ENCODE measurements at places on chromosomes 6 and 20.

DNA sequence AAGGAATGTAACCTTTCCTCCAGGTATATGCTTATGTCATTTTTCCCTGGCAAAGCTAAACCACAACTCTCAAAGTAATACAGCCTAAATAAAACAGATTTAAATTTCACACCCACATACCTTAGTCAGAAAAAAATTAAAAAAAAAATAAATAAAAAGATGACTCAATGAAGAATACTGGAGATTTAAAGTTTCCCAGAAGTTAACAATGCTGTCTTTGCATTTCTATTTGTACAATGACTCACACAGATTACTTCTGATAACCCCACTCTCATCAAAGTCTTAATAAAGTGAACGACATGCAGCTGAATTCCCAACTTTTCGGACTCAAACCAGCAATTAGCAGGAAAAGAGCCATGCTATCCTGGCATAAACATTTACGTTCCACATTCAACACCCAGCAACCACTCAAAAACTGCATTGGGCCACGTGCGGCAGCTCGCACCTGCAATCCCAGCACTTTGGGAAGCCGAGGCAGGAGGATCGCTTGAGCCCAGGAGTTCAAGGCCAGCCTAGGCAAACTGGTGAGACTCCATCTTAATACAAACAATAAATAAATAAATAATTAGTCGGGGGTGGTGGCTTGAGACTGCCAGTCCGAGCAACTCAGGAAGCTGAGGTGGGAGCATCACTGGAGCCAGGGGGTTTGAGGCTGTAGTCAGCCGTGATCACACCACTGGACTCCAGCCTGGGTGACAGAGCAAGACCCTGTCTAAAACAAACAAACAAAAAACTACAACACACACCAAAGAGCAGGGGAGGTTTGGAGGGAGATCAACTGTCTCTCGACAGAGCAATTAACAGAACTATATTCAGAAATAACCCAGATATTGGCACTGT is 130.5 kb downstream of the WDR27 start:
- no peak for DNase-seq

DNA sequence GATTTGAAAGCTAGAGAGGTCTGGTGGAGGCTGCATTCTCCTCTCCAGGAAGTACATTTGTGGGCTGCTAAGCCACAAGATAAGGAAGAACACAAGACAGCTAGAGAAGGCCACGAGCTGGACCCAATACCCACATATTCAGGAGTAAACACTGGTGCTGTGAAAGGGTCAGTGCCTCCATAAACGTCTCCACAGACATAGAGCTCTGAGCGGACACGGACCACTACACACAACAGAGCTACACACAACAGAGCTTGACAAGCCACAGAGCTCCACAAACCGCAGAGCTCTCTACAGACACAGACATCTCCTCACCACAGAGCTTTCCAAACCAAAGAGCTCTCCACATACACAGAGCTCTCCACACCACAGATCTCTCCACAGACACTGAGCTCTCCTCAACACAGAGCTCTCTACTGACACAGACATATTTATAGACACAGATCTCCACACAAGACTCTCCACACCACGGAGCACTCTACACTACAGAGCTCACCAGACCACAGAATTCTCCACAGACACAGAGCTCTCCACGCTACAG is 51.9 kb downstream of the ERMARD start:
- no peak for DNase-seq

DNA sequence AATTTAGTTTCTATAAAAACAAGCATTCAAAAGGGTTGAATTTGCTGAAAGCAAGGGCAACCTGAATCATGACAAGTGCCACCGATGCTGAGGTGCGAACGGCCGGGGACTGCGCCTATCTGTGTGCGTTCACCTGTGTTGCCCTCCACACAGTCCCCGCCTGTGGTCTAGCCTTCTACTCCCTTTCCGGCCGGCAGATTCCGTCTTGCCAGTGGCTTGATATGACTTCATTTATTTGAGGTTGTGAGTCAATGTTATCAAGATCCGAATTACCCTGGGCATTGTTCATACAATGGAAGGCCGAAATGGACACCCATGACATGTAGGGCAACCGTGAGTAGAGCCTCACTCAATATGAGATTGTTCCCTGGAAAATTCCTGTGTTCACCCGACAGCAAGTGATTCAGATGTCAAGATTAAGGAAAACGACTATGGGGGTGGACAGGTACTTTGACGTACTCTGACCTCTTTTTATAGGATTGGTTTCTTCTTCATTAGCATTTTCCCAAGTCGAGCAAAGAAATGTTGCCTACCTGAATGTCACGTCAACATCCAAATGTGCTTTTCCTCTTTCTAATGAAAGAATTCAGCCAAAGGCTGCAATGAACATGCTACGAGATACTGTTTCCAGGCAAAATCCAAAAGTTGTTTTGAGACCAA is 41.1 kb upstream of the NEDD9 start:
- DNase-seq = no peak

GRCh38 chr6:6495851-6496250 is 92.7 kb upstream of the LY86 start:
- no peak for DNase-seq

DNA sequence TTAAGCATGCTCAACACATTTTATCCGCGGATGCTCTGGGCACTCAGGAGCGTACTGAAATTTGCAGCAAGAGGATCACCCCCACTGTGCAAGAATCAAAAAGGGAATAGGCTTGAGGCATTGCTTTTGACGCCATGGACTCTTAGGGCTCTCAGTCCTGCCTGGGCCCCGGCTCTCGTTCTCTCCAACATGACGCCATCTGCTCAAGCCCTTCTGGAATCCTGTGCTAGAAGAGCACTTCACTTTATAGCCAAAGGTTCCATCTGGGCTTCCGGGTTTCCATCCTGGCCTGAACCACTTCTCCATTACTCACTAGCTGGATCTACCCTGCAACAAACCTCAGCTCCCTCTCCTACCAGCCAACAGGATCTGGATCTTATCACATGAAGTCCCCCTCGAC is 105.3 kb downstream of the FOXF2 start:
- no peak for DNase-seq

DNA sequence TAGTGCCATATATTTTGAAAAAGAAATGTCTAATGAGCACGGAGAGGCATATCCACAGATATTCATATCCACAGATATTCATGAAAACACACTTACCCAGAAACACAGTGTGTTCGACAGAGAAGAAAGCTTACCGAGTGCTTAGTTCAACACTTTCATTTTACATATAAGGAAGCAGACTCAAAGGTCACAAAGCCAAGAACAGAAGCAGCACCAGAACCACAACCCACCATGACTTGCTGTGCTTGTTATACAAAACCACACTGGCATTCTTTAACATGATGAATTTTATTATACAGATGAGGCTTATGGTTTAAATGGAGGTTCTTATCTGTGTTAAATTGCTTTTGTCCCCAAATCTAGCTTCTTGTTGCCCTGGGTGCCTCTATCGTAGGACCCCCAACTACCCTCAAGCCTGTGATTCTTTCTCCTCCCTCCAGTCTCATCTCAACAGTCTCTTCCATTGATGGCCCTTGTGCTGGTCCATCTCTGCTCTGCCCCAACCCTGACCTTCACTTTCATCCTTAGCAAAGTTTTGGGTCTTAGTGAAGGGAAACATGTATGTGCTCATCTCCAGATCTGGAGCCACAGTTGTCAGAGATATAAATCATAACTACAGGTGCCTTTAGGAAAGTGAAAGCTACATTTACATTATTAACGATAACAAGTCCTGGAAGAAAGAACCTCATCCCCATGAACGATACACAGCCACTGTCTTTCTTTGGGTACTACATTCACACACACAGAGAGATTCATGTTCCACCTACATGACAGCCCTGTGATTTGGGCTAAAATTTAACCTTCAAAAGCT is 40.0 kb downstream of the SF3B5 start:
- peak; percentile 19 for DNase-seq

DNA sequence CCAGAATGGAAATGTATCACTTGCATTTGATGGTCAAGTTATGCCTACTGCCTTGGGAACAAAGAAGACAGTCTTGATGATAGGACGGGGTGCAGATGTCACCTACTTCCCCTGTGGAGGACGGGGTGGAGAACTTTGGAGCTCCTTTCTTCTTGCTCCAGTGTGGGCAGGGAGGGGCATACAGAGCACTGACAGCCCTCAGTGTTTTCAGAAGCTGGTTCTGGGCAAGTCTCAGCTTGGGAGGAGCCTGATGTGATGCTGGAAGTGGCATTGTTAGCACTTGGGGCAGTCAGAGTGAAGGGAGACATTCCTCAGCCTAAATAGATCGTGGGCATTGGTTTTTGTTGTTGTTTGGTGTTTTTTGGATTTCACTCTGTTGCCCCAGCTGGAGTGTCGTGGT is 59.7 kb downstream of the SYNJ2 start:
- DNase-seq = no peak

DNA sequence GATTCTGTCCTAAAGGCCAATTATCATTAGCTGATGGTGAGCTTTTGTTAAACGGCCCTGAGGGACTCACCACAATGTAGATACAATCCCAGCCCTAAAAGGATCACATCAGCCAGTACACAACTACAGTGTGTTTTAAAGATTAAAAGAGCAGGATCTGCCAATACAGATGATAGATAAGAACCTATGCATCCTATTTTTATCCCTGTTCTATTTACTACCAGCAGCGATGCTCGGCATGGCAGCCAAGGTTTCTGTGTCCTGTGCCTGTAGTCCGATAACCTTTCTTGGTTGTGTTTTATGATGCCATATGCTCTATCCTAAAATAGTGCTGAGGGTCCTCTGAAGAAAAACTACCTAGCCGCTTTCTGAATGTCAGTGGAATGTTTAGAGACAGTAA is 289.4 kb downstream of the PHACTR1 start:
- DNase-seq = no peak

GRCh38 chr20:51160821-51161220 is 137.9 kb upstream of the KCNG1 start:
- DNase-seq = no peak

- DNase-seq = no peak
These were observed 93.7 kb downstream of the PROKR2 start for GRCh38 chr20:5222919-5223634.

DNA sequence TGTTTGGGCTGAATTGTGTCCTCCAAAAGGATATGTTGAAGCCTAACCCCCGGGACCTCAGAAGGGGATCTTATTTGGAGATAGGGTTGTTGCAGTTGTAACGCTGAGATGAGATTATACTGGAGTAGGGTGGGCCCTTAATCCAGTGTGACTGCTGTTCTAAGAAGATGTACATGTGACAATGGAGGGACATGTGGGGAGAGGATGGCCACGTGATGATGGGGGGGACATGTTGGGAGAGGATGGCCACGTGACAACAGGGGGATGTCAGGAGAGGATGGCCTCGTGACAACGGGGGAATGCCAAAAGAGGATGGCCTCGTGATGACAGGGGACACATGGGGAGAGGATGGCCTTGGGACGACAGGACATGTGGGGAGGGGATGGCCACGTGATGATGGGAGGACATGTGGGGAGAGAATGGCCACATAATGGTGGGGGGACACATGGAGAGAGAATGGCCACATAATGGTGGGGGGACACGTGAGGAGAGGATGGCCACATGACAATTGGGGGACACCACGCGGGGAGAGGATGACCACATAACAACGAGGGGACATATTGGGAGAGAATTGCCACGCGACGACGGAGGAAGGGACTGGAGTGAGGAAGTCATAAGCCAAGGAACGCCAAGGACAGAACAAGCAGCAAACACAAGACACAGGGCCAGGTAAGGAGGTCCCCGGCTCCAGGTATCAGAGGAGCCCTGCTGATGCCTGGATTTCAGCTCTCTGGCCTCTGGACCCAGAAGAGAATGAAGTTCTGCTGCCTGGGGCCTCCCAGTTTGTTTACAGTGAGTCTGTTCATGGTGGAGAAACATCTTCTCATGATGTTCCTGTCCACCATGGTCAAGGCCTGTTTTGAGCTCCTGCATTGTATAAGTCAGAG is 29.2 kb downstream of the SYNJ2 start:
- no peak for DNase-seq

GRCh38 chr6:111657146-111657545 is 51.5 kb upstream of the TRAF3IP2 start:
- DNase-seq = no peak

DNA sequence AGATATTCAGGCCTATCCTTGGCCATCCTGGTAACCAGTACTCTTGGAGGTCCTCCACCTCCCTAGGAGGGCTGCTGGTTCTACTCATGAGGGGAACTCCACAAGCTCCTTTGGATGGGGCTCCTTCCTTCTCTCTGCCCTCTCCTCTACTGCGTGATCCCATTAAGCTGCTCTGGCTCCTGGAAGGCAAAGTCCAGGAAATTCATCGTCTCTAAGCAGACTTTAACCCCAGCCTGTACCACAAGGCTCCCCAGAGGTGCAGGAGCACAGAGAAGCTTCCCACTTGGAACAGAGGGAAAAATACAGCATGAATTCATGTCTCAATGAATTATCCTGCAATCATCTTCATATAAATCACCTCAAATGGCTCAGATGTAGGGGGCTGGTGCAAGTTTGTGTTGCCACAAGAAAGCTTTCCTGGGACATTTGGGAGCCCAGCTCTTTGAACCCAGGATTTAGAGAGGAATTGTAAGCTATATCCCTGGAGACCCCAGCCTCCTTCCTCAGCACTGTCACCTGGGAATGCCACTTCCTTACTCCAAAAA is 355.4 kb downstream of the CDC5L start:
- no peak for DNase-seq

- no peak for DNase-seq
These were observed 353.3 kb upstream of the ARID1B start for GRCh38 chr6:156423829-156424228.

DNA sequence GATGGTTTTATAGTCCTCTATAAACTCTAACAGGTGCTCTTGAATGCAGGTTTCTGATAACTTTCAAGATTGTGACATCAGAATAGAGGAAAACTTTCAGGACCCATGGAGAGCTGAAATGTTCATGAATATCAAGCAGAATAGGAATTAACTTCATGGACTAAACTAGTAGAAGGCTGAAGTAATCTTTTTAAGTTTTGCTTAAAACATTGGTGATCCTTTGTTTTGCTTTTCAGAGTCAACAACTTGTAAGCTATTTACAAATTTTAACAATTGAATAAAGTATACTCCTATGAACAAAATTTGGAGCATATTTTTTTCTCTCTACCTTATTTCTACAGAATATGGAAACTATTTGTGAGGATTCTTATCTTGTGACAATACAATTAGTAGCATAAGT is 25.2 kb upstream of the GOPC start:
- no peak for DNase-seq

DNA sequence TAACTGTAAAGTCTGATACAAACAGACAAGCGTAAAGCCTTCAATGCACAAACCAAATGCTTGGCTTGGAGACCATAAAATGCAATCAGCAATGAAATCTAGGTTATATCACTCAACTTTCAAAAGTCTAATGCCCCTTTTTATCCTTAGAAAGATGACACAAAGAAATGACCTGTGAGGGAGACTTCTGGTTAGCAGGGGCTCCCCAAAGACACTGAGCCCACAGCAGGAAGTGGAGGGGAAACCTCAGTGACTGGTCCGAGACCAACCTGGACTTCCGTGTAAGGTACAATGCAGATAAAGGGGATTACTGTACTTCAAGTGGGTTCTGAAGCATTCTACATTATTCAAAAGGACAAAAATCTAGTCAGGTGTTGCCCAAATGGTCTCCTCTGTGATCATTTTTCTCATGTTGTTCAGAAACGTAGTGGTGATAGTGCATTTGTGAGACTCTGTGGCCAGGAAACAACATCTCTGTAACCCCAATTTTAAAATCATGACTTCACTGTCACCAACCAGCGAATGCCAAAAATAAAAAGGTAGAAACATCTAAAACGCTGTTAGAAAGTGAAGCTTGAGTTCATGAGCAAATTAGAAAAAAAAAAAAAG is 88.2 kb downstream of the HIVEP2 start:
- no peak for DNase-seq

- DNase-seq = no peak
These were observed 254.9 kb downstream of the CDKAL1 start for GRCh38 chr6:20789162-20789561.

- no peak for DNase-seq
These were observed 206.9 kb downstream of the IBTK start for GRCh38 chr6:82040405-82041221.

All from stimulated activated CD8-positive, alpha-beta memory T cell treated with anti-CD3 and anti-CD28 coated beads, Interleukin-7, amount 100 ng/mL, for 1 hour (primary cell).